ENCODE measurements at places on chromosomes 7 and 10.

DNA sequence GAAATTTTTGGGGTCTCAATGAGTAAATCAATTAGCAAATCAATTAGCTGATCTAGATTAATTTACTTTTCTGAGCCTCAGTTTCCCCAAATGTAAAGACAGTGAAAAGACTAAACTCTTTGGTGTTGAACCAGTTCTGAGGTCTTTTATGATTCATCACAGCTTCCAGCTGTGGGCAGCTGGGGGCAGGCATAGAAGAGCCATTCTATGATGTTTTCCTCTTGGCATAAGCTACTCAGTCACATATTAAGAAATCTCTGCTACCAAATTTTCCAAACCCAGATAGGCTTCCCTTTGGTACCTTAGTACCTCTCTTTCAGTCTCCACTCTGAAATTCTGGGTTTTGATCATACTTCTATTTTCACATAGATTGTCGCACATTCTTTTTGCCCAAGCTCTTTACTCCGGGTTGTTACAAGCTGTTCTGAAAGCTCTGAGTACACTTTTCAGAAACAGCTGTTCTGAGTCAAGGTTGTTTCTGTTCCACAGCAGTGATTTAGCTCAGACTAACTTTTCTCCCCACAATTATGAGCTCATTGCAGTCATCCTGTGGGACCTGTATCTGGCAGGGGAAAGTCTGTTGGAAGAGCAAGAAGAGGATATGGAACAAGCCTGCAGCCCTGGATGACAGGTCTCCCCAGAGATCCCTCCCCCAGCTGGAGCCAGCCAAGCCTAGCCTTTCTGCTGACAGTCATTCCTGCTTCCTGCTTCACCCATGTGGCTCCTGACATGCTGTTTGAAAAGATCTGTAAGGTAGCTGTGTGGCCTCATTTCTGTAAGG is 599.6 kb upstream of the GHITM start:
- DNase-seq, result no peak

- DNase-seq, result no peak
Observed at GRCh38 chr10:19483421-19483820, 332.8 kb upstream of the PLXDC2 start.

DNA sequence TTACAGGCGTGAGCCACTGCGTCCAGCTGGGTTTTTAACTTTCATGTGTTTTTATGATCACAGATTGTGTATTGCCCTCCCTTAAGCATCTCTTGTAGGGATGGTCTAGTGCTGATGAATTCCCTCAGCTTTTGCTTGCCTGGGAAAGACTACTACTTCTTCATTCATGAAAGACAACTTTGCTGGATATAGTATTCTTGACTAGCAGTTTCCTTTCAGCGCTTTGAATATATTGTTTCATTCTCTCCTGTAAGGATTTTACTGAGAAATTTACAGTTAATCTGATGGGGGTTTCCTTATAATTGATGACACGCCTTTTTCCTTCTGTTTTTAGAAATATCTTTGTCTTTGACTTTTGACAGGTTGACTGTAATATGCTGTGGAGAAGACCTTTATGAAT is 33.2 kb downstream of the STK31 start:
- DNase-seq, result no peak

- no peak for DNase-seq
Observed at GRCh38 chr10:23543691-23544380, 105.0 kb downstream of the OTUD1 start.

GRCh38 chr7:143929224-143929920 is 5.7 kb upstream of the OR2F2 start:
- DNase-seq, result no peak

GRCh38 chr10:14349081-14349480 is 18.4 kb upstream of the FRMD4A start:
- DNase-seq, result no peak

GRCh38 chr7:2927592-2927991 is 83.5 kb upstream of the GNA12 start:
- DNase-seq, result no peak

- no peak for DNase-seq
Observed at GRCh38 chr10:17024461-17024860, 105.2 kb downstream of the CUBN start.

DNA sequence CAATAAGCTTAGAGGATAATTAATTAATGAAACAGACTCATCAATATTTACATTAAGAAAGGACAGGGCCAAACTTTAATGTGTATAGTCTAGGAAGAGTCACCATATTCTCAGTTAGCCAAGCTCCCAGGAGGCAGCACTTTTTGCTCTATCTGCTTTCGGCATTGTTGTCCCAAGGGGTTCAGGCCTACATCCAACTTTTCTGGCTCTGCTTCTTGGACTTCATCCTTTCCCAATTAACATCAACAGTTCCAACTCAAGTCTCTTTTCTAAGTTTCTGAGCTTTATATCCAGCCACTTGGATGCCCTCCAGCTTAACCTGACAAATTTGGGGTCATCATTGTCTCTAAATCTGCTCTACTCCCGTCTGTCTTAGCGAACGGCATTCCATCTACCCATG is 42.8 kb downstream of the GLI3 start:
- DNase-seq, result no peak

GRCh38 chr7:84546403-84546802 is 351.8 kb upstream of the SEMA3A start:
- no peak for DNase-seq

DNA sequence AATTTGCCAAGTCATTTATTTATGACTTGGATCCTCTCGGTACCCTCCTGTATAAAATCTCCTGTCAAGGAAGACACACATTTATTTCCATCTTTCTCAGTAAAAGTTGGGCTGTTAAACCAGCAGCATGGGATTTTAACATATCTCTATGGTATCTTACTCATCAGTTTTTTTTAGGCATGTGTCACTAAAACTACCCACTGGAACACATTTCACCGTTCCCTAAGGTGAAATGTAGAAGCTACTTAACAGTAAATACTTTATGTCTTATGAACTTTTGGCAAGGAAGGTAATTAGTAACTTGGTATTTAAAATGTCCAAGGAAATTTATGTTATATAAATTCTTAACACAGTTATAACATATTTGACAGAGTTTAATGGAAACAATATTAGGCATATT is 152.5 kb upstream of the HDAC9 start:
- DNase-seq, result no peak

DNA sequence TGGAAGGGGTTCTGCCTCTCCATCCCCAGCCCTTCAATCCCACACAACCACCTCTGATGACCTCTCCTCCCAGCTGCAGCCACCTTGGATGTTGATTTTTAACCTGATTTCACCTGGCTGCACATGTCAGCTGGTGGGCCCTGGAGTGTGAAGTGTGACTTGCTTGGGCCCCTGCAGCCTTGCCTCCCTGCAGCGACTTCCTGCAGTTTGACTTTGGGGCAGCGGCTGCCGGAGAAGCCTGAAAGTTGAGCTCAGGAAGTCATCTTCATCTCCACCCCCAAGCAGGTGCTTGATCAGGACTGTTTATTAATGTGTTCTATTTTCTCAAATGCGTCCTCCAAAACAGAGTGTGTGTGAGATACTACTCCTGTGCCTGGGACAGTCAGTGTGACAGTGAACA is 675.2 kb upstream of the GALNT17 start:
- peak; percentile 12 for DNase-seq

DNA sequence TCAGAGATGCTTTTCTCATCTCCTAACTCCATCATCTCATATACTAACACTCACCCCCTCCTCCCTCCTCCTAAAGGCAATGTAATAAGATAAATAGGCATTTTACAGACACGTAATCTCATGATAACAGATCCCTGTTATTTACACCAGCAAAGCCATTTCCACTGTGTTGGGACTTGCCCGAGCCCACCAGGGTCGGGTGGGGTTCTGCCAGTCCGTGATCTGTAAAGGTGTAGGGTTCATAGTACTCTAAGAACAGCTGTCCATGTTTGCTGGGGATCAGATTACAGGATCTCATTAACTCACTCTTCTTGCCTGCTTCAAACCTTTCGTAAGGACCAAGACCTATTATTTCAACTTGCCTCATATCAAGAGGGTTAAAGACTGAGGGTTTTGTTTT is 172.4 kb downstream of the FZD1 start:
- DNase-seq, result no peak

DNA sequence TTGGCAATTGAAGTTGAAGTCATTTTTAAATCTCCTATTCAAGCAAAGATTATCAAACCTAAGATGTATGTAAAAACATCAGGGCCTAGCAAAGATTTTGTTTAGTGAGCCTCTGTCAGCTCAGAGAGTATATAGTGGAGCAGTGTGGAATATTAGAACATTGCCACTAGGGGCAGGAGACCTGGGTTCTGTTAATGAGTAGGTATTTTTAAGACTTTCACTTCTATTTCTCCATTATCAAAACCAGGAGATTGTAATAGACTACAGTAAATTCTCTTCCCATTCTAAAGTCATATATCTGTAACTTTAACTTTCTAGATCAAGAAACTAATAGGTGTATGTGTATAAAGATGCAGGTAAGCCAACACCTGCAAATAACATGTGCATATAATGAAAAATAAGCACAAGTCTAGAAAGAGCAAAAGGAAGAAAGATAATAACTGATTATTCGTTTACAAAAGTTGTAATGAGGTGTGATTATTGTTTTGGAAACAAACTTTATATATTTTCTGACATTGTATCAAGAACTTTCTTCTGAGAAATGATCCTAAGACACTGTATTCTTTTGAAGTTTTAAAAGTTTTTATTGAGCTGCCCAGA is 64.4 kb downstream of the KCND2 start:
- DNase-seq, result peak; percentile 12

- no peak for DNase-seq
Observed at GRCh38 chr7:96430356-96430755, 108.5 kb upstream of the SLC25A13 start.

DNA sequence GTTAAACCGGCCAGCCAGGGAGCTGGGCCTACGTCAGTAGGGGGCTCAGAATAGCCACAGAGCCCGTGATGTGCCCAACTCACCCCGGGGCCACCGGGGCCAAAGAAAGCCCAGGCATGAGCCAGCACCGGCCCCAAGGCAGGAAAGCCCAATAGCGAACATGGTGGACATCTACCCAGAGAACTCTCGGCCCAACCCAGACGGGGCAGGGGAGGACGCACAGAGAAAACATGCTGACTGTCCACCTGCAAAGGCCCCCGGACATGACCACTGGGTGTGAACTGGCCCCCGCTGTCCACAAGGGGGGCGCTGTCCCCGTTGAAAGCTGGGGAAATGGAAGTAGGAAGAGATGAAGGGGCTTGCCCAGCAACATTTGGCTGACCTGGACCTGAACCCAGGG is 169.2 kb downstream of the PRKAG2 start:
- no peak for DNase-seq

DNA sequence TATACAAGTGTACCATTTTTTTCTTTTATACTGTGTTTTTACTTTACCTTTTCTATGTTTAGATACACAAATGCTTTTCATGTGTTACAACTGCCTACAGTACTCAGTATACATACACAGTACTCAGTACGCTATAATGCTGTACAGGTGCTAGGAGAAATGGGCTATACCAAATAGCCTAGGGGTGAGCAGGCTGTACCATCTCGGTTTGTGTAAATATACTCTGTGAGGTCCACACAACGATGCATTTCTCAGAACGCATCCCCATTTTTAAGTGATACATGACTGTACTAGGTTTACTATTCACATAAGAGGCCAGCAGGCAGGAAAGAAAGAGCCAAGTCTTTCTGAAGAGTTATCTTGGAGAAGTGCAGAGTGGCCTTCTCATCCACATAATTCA is 426.4 kb upstream of the MTPN start:
- DNase-seq, result no peak
